ENCODE measurements at places on chromosomes 7 and 10. TPM values are rescaled to one million over a fixed set of nuclear protein-coding genes. Genes with fewer than 3 reads are reported as not detected.

The GHRHR gene
- total RNA-seq, result not detected

The VAX1 gene
- not detected for total RNA-seq

The CFAP70 gene
- total RNA-seq, result 36.9 TPM

The AGAP6 gene
- total RNA-seq, result 14.9 TPM

The SPDYE1 gene
- not detected for total RNA-seq

The PKD1L1 gene
- 0.13 TPM for total RNA-seq

The IL15RA gene
- 3.2 TPM for total RNA-seq

The NANOS1 gene
- total RNA-seq, result 1.4 TPM

DNA sequence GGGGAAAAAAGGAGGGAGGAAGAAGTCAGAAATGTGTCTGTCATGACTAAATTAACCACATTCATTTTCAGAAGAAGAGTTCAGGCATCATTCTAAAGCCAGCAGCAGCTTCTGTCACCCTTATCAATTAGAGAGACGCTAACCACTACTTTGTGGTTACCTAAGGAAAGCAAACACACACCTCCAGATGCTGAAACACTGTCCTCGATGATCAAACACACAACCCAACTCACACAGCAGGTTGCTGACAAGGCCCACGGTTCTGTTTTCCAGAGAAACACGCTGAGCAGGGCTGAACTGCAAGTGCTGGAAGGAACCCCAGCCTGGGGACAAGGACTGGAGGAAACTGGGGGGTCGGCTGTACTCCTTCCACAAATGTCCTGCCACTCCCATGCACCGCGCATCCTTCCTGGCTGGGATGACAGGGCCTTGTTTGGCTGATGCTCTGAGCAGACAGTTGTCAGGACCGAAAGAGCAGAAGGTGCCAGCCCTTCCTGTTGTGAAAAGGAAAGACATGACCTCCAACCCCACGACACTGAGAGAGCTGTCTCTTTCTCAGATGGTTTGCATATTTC lies 36.6 kb downstream of the PRKCQ start:
- no peak for DNase-seq

DNA sequence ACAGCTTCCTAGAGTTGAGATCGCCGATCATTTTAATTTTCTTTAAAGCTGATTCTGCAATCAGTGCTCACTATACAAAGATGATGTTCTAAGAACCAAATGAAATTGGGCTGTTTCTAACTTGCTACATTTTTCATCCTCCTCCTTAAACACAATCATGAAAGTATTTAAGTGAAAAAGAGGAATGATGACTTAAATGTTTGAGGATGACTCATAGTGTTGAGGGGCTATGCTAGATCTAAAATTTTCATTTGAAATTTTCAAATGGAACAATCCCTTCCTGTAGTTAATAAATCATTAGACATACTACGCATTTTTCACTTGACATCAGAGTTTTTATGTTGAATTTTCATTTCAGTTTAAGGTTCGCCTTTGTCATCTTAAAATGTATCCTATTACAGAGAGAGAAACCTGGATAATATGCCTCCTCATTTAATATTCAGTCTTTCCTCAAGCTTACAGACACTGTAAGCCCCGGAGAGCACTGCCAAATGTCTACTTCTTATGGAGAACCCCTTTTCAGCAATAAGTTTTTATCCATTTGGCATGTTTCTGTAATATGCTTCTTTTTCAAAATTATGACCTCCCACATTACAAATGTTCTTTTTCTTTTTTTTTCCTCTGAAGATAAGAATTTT lies 499.6 kb downstream of the MAGI2 start:
- DNase-seq, result no peak

GRCh38 chr10:61958805-61959204 lies 57.3 kb downstream of the ARID5B start:
- DNase-seq, result no peak

- DNase-seq, result no peak
Observed at GRCh38 chr10:72687035-72687434, 4.9 kb upstream of the MCU start.

DNA sequence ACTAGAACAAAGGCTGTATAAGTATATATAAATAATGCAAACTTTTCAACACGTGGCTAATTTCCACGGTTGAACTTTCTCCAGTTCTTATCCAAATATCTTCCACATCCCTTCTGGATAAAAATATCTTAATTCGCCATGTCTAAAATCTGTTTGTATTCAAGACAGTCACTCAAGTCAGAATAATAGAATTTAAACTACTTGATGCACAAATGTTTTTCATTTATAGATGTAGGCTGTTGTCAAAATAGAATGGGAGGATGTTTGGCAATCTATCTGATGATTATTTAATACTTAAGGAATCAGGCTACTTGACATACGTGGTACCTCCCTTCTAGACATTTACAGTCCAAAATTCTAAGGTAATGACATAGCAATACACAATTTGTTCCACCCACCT lies 204.3 kb downstream of the TWIST1 start:
- no peak for DNase-seq

DNA sequence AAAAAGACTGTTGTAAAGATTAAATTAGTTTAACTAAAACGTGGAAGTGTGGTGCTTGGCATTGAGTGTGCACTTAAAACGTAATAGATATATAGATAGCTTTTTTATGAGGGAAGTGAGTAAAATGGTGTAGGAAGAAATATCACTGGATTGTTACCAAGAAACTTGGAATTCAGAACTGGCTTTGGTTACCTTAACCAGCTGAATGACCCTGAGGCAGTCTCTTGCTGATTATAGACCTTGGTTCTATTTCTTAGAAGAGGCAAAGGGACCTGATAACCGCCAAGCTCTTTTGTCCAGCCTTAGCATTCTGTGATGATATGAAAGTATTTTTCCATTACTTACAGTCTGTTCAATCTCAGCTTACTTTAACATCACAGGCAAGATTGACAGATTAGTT lies 3.8 kb downstream of the REEP3 start:
- DNase-seq, result no peak

- peak; percentile 86 for DNase-seq
Observed at GRCh38 chr7:2663121-2663886, 24.7 kb upstream of the AMZ1 start.

DNA sequence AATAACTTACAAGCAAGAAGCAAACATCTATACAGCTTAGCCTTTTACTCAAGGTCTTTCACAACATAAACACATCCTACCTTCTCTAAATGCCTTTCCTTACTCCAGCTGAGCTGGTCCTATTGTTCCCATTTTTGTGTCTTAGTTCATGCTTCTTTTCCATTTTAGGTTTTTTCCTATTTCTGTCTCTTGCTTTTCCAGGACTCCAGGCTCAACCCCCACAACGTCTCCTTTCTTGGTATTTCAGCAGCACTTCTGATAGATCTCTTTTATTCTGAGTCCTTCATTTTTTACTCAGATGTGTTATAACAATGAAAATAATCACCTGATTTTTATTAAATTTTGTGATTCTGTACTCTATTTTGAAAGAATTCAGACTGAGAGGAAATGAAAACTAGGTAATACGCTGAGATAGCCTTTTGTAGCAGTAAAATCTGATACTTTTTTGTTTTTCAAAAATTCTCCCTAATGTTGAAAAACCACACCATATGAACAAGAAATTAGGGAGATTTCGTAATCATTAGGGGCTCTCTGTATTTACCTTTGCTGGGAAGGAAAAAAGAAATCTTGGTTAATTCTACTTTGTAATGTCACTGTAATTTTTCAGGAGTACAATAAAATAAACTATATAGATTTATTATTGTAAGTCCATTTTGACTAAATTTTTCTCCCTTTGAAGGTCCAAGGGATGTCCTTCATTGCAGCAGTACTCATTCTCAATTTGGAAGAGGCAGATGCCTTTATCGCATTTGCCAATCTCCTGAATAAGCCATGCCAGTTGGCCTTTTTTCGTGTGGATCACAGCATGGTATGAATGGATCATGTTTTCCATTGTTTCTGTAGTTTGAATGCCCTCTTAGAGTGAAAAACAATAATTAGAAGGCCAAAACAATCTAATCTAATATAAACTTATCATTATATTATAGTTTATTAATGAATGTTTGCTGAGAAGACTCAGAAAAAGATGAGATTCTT lies 24.0 kb upstream of the HELLS start:
- no peak for DNase-seq

- DNase-seq, result no peak
Observed at GRCh38 chr7:24123076-24123475, 160.9 kb upstream of the NPY start.

- no peak for DNase-seq
Observed at GRCh38 chr10:114408112-114408967, 4.0 kb upstream of the AFAP1L2 start.

GRCh38 chr7:134593530-134594392 lies 44.9 kb downstream of the AKR1B15 start:
- peak; percentile 72 for DNase-seq

GRCh38 chr10:117483056-117483590 lies 59.4 kb upstream of the EMX2 start:
- DNase-seq, result no peak

DNA sequence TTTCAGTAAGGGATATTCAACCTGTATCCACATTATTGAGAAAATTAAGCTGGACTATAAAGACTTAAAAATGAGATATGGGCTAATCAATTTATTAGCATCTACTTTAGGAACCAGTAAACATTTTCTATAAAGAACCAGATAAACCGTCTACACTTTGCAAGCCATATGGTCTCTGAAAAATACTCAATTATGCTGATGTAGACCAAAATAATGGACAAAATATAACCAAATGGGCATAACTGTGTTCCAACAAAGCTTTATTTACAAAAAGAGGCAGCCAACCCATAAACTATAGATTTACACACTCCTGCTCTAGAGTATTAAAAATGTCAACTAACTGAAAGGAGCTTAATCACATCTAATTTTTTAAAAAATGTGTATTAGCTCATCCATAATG lies 42.3 kb downstream of the TNPO3 start:
- DNase-seq, result no peak

DNA sequence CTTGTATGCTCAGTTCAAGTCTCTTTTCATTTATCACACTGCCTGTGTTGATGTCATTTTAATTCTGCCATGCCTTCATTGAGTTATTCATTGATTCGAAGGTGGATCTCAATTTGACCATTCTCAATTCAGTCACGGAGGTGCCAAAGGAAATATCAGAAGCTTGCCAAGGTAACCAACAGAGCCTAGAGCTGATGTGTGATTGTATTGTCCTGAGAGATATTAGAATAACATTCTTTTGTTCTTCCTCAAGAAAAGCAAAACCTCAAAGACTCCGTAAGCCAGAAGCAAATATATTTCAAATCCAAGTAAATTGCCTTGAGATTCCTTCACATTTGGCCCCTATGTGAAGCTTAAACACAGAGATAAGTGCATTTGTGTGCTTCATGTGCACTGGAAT lies 345.3 kb downstream of the CXCL12 start:
- no peak for DNase-seq

DNA sequence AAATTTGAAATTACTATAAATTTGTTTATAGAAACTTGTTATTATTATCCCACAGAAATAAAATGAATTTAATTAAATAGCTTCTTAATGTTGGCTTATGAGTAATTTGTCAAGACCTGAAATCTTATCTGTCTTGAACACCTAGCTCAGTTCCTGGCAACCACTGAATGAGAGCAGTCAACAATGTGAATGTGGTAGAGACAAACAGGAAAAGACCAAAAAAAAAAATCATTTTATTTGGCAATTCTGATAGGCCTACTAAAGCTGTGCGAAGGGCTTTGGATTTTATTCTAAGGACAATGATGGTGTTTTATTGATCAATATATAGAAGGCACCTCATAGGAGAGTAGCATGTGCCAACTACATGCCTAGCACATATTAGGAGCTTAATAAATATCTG lies 127.8 kb upstream of the RSU1 start:
- DNase-seq, result no peak

DNA sequence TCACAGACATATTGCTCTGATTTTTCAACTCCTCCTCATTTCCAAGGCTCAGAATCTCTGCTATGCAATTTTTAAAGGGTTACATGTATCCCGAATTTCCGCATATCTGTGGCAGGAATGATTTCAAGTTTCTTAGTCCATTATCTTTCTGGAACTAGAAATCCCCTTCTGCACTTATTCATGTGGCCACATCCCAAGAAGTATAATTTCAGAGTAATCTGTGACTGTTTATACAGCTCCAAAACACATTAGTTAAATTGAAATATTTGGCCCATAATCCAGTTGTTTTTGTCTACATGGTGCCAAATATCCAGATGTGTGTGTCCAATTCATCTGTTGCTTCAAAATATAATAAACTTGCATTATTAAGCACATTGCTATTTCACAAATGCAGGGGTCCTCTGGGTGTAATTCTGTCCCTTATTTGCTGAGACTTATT lies 271.2 kb downstream of the ARHGAP12 start:
- no peak for DNase-seq

- no peak for DNase-seq
Observed at GRCh38 chr10:100735087-100735336, 10.4 kb upstream of the PAX2 start.

GRCh38 chr10:49282306-49282705 lies 16.7 kb upstream of the C10orf71 start:
- DNase-seq, result no peak

- no peak for DNase-seq
Observed at GRCh38 chr10:62738916-62739315, 65.6 kb upstream of the ADO start.

GRCh38 chr7:116766881-116767280 lies 94.9 kb downstream of the MET start:
- no peak for DNase-seq

DNA sequence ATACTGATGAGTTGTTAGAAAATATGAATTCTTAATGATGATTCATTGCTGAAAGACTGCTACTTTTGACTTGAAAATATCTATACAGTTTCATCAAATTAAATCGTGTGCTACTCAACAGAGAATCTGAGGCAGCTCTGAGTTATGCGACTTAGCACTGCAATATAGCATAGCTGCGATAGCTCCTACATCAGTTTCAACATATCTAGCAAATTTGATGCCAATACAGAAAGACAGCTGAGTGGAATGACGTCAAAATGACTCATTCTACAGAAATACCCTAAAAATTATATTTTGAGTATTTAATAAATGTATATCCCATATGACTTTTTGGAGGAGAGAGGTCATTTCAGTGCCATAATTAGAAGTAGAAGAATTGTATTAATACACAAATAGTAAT lies 1.1 kb upstream of the TARP start:
- no peak for DNase-seq

- no peak for DNase-seq
Observed at GRCh38 chr10:51242393-51242792, 168.1 kb downstream of the PRKG1 start.

DNA sequence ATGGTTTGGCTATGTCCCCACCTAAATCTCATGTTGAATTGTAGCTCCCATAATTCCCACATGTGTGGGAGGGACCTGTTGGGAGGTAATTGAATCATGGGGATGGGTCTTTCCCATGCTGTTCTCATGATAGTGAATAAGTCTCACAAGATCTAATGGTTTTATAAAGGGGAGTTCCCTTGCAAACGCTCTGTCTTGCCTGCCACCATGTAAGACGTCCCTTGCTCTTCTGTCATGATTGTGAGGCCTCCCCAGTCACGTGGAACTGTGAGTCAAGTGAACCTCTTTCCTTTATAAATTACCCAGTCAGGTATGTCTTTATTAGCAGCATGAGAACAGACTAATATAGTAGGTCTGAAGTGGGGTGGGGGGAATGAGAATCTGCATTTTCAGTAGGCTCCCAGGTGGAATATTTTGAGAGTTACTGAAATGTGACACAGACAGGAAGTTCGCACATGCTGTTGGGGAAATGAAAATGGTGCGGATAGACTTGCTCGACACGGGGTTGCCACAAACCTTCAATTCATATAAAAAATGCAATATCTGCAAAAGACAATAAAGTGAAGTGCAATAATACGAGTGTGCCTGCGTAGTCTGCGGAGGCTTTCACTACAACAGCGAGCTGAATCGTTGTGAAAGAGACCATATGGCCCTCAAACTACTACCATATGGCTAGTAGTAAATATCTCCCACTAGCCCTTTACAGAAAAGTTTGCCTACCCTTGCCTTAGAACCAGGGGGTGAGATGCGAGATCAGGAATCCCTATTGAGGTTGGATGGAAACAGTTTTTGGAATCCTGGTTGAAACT lies 166.1 kb downstream of the GRK5 start:
- no peak for DNase-seq

All from ovary (tissue), 10 donors.